WTC11 (cell line): ENCODE measurements at places on chromosomes 4 and X.

DNA sequence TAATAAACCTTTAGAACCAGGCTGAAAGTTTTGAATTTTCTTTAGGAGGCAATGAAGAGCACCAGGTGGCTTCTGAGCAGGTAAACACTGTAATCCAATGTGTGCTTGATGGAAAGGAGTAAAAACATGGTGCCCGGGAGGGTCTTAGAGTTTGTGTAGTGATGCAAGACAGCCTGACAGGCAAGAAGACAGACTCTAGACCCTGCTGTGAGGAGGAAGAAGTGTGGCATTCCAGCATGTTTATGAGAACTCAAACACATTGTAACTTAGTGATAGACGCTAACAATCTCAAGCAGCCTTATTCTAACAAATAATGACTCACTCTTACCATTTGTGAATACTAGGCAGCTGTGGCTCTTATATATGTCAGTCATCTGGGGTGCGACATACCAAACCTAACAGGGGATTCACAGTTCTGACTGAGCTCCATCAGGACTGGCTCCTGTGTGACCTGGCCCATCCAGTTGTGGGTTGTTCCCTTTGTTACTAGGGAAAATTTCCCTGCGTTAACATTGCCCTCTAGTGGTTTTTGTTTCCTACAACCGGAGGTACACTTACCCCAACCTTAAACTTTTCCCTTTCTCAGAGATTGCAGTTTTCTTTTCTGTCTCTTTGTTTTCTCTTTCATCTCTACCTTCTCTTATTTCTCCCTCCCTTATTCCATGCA, 53.8 kb downstream of the VSIG4 start:
- H3K4me1 ChIP-seq = peaks cover 16% of the 10 kb centered on the region
- no peaks in the 10 kb centered on the region for H3K27me3 ChIP-seq
- peak; percentile 13 for DNase-seq
- no peak overlapping the region for H3K4me3 ChIP-seq
- H3K36me3 ChIP-seq = no peaks in the 10 kb centered on the region

DNA sequence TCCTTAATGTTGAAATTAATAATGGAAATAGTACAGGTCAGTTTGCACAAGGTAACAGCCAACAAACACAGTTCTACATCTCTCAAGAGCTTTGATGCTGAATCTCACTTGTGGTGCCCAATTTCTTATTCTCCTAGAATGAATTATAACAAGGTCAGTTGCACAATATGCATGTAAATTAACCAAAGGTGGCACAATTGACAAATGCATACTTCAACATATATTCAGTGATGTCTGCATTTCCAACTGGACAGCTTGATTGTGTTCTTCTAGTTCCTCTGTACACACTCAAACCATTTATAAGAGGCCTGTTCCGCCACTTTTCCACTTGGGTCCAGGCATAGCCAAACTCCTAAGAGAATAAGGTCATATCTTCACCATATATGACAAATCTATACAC, 210.3 kb upstream of the EPHA5 start:
- no peak overlapping the region for H3K4me3 ChIP-seq
- H3K27me3 ChIP-seq = no peaks in the 10 kb centered on the region
- no peak for DNase-seq
- 0 out of 2 replicates have a peak, but pooled peaks cover 3% of the 10 kb centered on the region for H3K36me3 ChIP-seq

- peaks cover 7% of the 10 kb centered on the region for H3K4me1 ChIP-seq
- H3K27ac ChIP-seq = no peak overlapping the region
- H3K36me3 ChIP-seq = no peaks in the 10 kb centered on the region
- DNase-seq = no peak
- H3K27me3 ChIP-seq = peaks cover 9% of the 10 kb centered on the region
- H3K4me3 ChIP-seq = no peak overlapping the region
These were observed 42.1 kb upstream of the SPINK2 start for GRCh38 chr4:56863441-56864139.

DNA sequence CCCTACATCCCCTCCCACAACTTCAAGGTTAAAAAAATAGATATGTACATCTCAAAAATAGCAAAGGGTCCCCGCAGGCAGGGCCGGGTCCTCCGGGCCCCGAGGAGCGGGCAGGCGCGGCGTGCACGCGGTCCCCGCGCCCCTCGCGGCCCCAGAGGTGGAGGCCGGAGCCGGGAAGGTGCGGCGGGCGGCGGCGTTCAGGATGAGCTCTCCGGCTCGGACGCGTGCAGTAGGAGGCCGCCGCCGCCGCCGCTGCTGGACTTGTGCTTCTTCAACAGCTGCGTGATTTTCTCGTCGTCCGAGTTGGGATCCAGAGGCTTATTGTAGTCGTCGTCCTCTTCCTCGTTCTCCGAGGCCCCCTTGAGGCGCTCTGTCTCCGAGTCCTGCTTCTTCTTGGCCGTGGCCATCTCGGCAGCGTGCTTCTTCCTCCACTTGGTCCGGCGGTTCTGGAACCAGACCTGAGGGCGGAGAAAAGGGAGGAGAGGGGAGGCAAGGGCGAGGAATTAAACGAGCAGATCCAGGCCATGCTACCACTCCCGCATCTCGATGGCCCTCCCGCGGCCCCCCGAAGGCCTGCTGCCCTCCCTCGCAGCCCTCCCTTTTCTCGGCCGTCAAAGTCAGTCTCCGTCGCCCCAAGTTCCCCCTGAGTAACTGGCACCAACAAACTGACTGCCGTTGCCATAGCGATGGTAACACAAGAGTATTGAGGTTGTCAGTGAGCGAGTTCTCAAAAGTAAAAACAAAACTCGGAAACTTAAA, 5.8 kb downstream of the NKX6-1 start:
- H3K4me1 ChIP-seq = peaks cover 51% of the 10 kb centered on the region
- peak overlapping the region; percentile 73 for H3K4me3 ChIP-seq
- no peak overlapping the region for H3K27ac ChIP-seq
- peaks cover 99% of the 10 kb centered on the region for H3K27me3 ChIP-seq
- peak; percentile 69 for DNase-seq
- H3K36me3 ChIP-seq = no peaks in the 10 kb centered on the region

GRCh38 chr4:39502019-39502663, 25.1 kb downstream of the UGDH start:
- no peak overlapping the region for H3K27ac ChIP-seq
- no peaks in the 10 kb centered on the region for H3K4me1 ChIP-seq
- H3K4me3 ChIP-seq = no peak overlapping the region
- no peak for DNase-seq

- no peak overlapping the region for H3K4me3 ChIP-seq
- H3K4me1 ChIP-seq = peaks cover 4% of the 10 kb centered on the region
- H3K27ac ChIP-seq = no peak overlapping the region
- no peaks in the 10 kb centered on the region for H3K27me3 ChIP-seq
These were observed 29.2 kb downstream of the SULT1B1 start for GRCh38 chr4:69731241-69731640.

DNA sequence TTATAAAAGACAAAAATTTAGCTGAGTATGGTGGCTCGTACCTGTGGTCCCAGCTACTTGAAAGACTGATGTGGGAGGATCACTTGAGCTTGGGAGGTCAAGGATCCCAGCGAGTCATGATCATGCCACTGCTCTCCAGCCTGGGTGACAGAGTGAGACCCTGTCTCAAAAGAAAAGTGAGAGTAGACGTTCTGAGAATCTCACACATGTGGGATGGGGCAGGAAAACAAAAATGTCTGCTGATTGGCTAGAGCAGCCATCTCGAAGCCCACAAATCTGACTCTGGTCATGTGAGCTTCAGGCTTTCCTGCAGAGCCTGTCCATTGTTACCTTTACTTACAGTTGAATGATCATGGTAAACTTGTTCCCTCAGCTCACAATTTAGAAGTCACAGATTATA, 23.1 kb upstream of the SLC9A7 start:
- DNase-seq = no peak
- H3K27ac ChIP-seq = no peak overlapping the region
